ENCODE measurements at places on chromosomes 12 and 14. TPM values are rescaled to one million over a fixed set of nuclear protein-coding genes. Genes with fewer than 3 reads are reported as not detected.

Gene ADAMTS20
- total RNA-seq: under 0.01 TPM

GRCh38 chr12:65670775-65671174 is 153.5 kb upstream of the HMGA2 start:
- DNase-seq: no peak

GRCh38 chr12:76927170-76927784 is 48.5 kb upstream of the CSRP2 start:
- DNase-seq: peak; percentile 59

- DNase-seq: no peak
These were observed 384.0 kb upstream of the TMEM132C start for GRCh38 chr12:127883013-127883412.

DNA sequence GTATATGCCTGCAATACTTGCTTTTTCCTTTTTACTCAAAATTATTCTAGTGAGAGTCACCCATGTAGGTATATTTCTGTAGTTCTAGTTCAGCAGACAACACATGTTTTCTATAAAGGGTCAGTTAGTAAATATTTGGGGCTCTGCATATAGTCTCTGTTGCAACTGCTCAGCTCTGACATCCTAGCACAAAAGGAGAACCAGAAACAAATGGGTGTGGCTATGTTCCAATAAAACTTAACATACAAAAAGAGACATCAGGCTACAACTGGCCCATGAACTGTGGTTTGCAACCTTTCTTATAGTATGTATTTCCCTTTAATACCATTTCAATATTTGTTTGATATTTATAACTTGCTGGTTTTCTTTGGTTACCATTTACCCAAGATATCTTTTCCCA is 11.9 kb downstream of the NT5DC3 start:
- DNase-seq: peak; percentile 81

GRCh38 chr14:55303691-55304145 is 32.5 kb downstream of the FBXO34 start:
- peak; percentile 74 for DNase-seq

Gene LRRIQ1
- total RNA-seq: under 0.01 TPM

DNA sequence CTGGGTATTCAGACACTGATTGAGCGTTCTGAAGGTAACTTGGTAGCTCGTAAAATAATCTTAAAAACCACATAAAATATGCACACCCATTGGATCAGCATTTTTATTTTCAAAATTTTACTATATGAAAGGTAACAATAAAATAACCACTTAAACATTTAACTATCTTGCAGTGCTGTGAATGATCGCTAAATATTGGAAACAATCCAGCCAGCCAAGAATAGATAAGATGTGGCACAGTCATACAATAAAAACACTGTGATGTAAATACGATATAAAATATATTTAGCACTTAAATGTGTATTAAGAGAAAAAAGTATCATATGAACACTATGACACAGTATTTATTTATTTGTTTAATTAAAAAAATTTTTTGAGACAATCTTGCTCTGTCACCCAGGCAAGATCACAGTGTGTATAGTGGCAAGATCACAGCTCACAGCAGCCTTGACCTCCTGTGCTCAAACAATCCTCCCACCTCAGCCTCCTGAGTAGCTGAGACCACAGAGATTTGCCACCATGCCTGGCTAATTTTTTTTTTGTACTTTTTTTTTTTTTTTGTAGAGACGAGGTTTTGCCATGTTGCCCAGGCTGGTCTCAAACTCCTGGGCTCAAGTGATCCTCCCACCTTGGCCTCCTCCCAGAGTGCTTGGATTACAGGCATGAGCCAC is 39.4 kb downstream of the SDR9C7 start:
- DNase-seq: peak; percentile 17

GRCh38 chr12:66963901-66964300 is 285.0 kb upstream of the GRIP1 start:
- no peak for DNase-seq

GRCh38 chr14:37063467-37064240 is 108.8 kb downstream of the SLC25A21 start:
- no peak for DNase-seq

Gene KRT8
- total RNA-seq: 57.0 TPM

GRCh38 chr12:48688836-48689235 is 6.8 kb upstream of the KANSL2 start:
- no peak for DNase-seq

DNA sequence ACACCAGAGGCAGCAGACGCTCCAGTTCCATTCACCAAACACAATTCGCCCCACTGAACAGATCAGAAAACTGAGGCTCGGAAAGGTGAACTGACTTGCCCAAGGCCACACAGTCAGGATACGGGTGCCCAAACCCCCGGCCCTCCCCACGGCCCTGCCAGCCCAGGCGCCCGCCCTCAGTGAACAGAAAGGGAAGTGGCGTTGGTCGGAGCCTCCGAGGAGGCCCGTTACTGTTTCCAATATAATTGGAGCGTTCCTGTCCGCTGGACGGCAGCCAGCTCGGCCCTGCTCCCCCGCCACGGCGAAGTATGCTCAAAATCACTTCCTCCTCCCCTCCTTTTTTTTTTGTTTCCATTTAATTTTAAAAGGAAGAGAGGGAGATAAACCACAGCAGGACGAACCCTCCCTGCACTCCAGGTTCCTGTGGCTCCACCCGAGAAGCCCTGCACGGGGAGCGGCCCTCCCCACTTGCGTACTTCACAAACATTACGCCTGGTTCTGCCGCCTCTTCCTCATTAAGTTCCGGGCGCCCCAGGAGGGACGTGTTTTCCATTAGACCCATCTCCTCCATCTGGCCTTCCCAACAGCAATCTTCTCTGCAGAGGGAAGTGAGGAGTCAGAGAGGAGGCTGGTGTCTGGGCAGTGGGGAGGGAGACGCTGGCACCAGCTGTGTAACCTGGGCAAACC is 61.1 kb downstream of the NCOR2 start:
- DNase-seq: peak; percentile 92

DNA sequence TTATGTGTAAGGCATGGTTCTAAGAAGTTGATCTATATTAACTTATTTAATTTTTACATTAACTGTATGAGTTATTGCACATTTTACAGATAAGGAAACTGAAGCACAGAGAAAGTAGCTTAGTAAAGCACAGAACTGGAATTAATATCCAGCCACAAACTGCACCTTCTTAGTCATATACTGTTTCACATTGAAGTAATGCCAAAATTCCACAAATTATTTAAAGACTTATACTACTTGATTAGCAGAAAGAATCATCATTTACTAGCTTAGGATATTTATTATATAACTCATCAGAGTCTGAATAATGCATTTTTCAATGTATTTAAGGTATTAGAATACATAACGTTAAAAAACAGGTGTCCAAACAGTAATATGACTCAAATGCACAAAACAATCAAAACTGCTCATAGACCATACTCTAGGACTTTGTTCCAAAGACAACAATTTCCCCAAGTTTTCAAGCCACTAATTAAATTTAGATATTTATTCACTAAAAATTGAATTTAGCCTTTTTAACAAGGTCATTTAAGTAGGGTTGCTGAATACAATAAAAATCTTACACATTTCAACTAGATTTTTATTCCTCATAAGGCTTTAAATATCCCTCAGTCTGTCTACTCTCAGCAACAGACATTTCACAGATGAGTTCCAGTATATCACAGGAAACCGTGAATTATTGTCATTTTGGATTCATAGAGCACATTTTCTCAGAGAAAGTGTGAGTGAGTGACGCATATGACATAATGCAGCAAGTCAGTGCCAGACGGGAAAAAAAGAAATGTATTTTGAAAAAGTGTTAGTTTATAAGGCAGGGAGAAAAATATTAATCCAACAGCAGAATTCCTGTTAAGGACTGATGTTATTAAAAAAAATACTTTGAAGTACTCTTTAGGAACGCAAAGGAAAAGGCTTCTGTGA is 782.5 kb downstream of the TMTC2 start:
- DNase-seq: no peak

DNA sequence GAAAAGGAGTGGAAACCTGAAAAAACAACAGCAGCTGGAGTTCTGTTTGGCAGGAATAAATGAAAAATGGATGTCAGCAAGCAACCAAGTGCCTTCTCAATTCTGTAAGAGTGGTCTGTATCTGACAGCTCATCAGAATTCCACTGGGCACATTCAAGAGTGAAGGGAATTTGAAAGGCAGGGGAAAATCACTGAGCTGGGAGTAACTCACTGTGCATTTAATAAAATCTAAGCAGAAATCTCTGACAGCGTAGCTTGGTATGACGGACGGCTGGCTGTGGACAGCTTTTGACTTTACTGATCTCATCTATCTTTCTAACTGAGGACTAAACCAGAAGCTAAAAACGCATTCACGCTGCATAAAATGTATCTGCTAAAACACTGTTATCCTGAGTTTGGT is 153.4 kb downstream of the RIMBP2 start:
- no peak for DNase-seq

Gene HHIPL1
- 3.9 TPM for total RNA-seq

DNA sequence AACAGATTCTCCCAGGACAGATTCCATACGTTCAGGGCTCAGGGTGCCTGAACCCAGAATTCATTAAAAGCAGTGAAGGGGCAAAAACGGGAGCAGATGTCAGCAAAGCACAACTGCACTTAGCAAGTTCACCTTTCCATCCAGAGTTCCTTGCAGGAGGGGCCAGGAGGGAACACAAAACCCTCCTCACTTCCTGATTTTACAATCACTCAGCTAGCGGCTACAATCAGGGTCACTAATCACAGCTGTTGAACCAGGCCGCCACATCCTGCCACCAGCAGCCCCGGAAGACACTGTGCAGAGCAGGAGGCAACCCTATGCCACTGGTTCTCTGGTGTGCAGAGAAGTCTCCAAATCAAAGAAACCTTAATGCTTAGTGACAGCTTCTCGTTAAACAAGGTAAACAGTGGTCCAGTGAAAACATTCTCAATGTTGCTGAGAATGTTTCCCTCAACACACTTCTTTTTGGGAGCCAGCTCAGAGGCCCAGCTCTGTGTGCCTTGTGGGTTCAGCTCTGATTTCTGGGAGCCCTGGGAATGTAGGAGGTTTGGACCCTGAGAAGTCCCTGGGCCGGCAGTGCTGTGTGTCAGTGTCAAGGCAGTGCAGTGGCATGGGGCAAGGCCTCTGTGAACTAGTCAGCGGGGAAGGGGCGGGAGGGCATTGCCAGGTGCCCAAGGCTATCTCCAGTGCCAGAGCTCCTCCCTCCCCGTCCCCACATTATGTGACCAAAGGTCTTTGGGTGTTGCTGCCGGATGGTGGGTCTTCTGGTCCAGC is 54.5 kb downstream of the VCPKMT start:
- peak; percentile 79 for DNase-seq

Gene UBR7
- total RNA-seq: 28.9 TPM

DNA sequence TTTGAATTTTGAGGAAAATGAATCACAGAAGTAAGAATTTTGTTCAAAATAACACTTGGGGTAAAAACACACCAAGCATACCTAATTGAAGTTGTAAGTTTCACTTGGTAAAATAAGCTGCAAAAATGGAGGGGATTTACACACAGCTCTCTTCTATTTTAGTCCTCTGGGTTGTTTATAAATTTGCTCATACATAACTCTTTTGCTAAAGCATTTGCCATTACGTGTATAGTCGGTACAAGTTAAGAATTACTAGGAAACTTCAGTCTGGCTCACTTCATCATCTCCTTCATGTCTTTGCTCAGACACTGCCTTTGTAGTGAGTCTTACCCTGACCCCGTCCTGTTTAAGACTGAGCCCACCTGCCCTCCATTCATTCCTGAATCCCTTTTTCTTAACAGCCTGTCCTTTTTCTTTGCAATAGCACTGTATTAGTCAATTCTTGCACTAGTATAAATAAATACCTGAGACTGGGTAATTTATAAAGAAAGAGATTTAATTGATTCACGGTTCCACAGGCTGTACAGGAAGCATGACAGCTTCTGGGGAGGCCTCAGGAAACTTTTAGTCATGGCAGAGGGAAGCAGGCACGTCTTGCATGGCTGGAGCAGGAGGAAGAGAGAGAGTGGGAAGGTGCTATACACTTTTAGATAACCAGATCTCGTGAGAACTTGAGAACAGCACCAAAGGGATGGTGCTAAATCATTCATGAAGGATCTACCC is 451.1 kb downstream of the PCNX1 start:
- no peak for DNase-seq
